ENCODE measurements at places on chromosomes 5 and 9.

DNA sequence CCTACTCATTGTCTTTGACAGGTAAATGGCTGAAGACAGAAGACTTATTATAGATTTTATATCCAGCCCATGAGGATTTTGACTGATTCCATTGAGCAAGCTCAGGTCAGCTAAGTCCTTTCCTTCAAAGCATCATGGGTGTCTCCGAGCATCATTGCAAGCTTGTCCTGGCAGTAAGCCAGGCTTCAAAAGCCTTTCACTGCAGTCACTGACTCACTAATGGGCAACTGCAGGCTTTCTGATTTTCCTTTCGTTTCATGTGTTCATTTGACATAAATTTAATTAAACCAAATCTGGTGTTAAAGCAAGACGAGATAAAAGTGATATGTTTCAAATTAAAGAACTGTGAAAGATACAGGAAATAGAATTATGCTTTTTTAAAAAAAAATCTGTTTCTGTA, 426.2 kb downstream of the ANXA1 start:
- DNase-seq: no peak

- peak; percentile 51 for DNase-seq
Measured at GRCh38 chr9:132472199-132472598, 62.2 kb downstream of the CFAP77 start.

GRCh38 chr9:5549658-5550650, 39.6 kb downstream of the PDCD1LG2 start:
- DNase-seq: no peak

DNA sequence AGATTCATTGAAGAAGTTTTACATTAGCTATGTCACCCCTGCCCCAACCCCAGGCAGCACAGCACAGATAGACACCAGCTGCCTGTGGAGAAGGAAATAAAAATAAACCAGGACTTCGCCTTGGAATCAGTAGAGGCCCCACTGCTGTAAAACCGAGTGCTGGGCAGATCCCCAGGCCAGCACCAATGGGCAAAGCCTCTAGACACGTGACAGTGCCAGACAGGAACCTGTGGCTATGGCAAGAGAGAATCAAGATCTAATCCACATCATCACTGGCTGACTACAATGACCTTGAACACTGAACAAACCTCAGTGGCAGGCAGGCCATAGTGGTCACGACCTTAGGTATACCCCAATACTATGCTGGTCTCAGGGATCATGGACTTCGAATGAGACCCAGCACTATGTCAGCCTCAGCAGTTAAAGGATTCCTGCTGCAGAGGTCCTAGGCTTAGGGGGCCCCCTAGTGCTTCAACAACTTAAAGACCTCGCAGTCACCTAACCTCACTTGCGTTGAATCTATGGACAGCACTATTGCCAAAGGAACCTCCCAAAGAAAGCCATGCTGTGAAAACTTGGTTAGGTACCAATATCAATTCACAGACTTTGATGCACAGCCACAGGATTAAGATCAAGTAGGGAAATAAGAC, 2118.6 kb upstream of the C9orf72 start:
- peak; percentile 20 for DNase-seq

GRCh38 chr5:14108170-14108996, 34.8 kb upstream of the TRIO start:
- peak; percentile 73 for DNase-seq
